RWPE2 (cell line): ENCODE measurements at places on chromosomes 7 and 10.

DNA sequence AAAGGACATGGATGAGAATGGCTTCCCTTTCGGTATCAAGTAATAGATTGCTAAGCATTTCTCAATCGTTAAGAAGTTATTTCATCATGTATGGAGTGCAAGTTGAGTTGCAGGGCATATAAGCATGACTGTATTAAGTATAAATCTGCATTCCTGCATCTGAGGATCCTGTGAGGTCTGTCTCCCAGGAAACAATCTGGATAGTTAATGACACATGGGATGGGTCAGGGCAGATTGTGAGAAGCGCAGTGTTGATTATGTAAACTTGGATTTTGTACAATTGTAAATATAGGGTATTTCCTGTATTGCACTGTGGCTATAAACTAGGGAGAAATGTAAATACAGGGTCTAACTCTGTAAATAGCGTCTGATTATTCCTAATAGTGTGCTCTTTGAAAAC lies 102.6 kb downstream of the PLXDC2 start:
- DNase-seq: no peak

GRCh38 chr7:54563329-54563916 lies 21.2 kb downstream of the VSTM2A start:
- DNase-seq: no peak

DNA sequence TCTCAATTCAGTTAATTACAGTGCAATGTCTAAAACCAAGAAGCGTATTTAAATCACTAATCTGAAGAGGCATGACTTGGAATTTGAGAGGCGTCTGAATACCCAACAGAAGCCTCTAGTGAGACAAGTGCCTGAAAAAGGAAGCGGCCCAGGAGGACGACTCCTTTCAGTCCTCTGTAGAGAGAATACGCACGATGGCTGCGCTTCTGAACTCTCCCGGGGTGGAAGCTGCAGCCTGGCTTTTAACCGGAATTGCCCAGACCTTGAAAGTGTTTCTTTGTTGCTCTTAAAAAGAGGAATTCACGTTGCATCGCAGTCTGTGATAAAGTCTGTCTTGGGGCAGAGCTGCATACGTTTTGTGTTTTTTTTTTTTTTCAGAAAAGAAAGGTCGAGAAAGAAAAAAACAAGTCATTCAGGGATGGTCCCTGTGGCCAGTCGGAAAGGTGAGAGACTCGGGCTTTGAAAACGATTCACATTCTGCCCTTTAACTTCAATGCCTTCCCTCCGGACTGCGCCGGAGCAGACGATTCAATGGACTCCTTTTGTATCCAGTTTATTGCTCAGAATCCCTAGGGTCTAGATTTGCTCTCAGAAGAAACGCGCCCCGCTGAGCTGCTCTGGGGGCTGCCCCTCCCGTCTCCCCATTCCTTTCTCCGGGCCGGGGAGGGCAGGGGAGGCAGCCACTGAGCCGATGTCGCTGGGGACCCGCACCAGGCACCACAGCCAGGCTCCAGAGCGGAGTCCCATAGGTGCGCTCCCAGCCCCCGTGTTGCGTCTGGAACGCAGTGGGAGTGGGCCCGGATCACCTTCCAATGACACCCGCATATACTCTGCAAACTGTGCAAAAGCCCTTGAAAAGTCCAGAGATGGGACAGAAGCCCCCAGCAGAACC lies 994 bp upstream of the PTF1A start:
- no peak for DNase-seq

GRCh38 chr7:156222151-156222550 lies 409.9 kb upstream of the SHH start:
- no peak for DNase-seq

DNA sequence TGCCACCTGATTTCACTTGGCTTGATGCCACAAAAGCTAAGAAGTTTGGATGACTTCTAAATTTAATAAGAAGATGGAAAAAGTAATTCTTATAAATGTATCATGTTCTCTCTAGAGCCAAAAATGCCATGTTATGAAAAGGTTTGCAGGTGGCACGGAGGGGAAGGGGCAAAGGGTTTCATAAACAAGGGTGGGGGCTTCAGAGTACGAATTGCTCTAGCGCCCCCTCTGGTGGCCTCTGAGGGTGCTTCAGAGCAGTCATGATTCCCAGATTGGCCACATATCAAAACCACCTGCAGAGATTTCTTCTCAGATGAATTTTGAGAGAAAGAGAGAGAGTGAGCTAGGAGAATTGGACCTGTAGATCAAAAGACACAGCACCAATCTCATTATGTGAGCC lies 208.6 kb upstream of the YAE1 start:
- no peak for DNase-seq

GRCh38 chr10:88270871-88271713 lies 312.0 kb downstream of the RNLS start:
- no peak for DNase-seq

- no peak for DNase-seq
Measured at GRCh38 chr7:4172883-4173282, 509.2 kb upstream of the FOXK1 start.

GRCh38 chr10:71234004-71234894 lies 21.9 kb downstream of the UNC5B start:
- DNase-seq: no peak

GRCh38 chr7:518630-519483 lies 789 bp downstream of the PDGFA start:
- no peak for DNase-seq

- DNase-seq: no peak
Measured at GRCh38 chr7:41738806-41739205, 35.9 kb upstream of the INHBA start.
